M059J (cell line): ENCODE measurements at places on chromosomes 12 and 14. TPM values are rescaled to one million over a fixed set of nuclear protein-coding genes. Genes with fewer than 3 reads are reported as not detected.

GLS2 gene
- 0.32 TPM in 1 of 2 replicates, not detected in the other for total RNA-seq

FAM90A1 gene
- total RNA-seq, result 0.07 TPM in 1 of 2 replicates, not detected in the other

SPIC gene
- not detected in 2 replicates for total RNA-seq

NANOG gene
- not detected in 2 replicates for total RNA-seq

SGPP1 gene
- total RNA-seq, result 21.6 and 29.2 TPM in 2 replicates

STAT6 gene
- not detected in 2 replicates for total RNA-seq
